ENCODE measurements at places on chromosomes 7 and 10. TPM values are rescaled to one million over a fixed set of nuclear protein-coding genes. Genes with fewer than 3 reads are reported as not detected.

DNA sequence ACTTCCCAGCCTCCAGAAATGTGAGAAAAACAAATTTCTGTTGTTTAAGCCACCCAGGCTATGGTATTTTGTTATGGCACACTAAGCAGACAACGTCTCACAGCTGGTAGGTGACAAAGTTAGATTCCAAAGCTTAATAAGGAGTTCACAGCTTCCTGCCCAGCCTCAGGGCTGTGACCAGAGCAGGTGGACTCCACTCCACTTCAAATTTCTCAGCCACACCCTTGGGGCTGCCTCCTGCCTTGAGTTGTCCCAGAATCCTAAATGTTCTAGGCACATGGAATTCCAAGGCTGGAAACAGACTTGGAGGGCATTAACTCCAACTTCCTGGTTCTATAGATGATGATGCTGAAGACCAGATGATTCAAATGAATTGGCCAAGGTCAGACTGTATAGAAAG lies 310.7 kb downstream of the GRID1 start:
- no peak for DNase-seq

DNA sequence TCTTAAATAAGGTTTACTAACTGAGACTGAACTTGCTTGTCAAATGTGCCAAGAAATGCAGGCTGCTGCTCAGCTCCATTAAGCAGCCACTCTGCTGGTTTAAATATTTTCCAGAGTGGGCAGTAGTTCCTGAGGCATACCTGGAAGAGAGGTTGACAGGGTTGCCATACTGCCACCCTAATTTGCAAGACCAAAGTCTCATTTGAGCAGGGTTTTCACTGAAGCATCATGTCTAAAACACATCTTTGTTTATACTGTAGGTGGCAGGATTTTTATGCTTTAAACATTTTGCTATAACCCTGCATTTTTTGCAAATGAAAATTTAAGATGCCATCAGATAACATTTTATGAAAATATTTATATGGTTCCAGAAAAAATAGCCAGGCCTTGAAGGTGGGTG lies 618.0 kb upstream of the LRRTM3 start:
- no peak for DNase-seq

DNA sequence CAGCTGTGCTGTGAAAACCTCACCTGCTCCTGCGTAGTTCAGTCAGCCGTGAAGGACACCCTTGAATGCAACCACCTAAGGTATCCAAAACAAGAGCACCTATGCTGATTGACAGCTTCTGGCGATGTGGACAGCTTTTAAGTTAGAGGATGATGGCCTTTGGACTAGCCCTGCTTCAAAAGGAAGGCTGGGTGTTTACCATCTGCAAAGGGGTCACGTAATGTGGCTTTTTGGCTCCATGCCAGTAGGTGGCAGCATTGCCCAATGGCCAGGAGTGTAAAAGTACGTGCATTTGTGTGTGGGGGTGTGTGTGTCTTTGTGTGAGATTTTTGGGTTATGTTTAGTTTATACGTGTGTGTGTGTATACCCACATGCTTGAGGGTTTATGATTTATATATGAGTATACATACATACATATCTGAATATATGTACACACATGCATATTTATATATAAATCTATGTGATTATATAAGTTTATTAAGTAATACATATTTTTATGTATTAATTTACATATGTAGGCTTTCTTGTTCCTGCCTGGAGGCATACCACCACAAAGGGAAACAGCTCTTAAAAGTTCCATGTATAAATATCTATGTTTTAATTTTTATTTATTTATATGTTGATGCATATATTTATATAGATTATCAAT lies 236.3 kb upstream of the ANKRD30A start:
- no peak for DNase-seq

DNA sequence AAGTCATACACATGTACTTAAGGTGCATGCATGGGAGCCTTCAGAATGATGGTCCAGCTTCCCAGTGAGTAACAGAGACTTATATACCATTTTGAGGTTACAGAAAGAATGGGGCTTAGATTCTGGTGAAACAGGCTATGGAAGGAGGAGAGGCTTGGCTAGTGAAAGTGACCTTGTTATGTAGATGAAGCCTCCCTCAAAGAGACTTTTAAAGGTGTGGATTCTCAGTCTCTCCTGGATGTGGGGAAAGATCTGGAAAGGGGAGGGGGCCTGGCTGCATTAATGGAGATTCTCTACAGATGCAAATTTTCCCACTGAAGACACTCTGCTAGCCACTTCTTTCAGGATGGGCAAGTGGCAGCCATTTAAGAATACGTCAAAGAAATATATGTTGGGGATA lies 5.5 kb downstream of the RASSF4 start:
- no peak for DNase-seq

DNA sequence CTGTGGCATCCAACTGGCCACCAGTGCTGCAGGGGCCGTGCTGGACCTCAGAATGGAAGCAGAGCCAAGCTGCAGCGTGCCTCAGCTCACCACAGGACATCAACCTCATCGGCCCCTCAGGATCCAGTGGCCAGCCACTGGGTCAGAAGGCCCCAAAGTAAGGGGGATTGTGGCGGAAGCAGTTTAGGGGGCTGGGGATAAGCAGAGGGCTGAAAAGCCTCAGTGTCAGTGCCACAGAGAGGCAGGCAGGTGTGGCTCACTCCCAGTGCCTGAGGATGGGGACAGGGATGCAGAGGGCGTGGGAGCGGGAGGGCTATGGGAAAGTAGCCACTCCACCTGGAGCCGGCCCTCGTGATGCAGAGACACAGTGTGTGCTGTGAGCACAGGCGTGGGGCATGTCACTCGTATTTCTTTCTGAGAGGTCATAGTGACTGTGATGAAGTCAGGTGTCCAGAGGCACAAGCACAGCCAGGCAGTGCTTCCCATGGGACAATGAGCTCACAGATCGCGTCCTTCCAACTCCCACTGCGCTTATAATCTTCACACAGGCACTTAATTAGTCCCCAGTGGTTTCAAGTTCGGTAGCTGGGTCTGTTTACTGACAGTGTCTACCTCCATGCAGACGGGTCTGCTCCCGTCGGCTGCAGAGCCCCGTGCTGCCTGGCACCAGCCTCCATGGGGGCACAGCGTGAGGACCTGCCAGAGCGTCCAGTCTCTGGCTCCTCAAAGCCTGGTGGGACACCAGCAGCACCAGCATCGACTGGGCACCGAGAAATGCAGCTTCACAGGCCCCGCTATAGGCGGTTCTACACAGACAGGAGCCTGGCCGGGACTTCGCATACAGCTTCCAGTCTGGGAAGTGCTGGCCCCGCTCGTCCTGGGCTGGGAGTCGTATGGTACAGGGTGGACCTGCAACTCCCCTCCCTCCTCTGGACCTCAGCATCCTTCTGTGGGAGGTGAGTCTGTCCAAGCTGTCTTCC lies 42.9 kb upstream of the CNPY1 start:
- peak; percentile 55 for DNase-seq

GRCh38 chr10:130784326-130784725 lies 527.2 kb downstream of the TCERG1L start:
- DNase-seq: no peak

GRCh38 chr7:128888756-128889095 lies 21.8 kb downstream of the KCP start:
- DNase-seq: peak; percentile 32

DNA sequence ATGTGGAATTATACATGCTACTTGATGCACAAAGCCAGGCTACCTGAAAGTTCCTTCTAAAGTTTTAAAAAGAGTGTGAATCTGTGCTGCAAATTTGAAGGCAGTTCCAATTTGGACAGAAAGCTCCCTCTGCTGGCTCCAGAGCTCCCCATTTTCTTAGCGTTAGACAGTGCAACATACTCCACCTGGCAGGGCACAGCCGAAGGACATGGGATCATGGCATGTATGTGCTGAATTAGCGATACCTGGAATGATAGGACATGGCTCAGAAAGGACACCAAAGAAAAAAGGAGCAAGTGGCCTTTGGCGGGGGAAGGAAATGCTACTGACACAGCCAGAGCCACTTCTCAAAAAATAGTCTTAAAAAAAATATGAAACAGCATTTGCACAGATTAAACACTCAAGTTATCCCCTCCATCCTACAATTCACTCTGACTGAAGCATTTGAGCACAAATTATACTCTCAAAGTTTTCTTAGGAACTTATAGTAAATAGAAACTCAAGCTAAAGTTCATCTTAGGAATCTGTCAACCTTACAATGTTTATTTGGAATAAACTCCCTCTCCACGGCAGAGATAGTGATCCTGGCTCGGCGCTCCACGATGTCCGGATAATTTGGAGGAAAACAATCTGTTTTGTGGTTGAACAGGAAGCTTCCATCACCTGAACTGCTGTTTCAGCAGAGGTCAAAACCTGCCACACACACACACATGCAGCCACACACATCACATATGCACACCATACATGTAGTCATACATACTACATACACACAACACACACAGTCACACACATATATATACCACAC lies 80.0 kb downstream of the C7orf25 start:
- DNase-seq: peak; percentile 61

DNA sequence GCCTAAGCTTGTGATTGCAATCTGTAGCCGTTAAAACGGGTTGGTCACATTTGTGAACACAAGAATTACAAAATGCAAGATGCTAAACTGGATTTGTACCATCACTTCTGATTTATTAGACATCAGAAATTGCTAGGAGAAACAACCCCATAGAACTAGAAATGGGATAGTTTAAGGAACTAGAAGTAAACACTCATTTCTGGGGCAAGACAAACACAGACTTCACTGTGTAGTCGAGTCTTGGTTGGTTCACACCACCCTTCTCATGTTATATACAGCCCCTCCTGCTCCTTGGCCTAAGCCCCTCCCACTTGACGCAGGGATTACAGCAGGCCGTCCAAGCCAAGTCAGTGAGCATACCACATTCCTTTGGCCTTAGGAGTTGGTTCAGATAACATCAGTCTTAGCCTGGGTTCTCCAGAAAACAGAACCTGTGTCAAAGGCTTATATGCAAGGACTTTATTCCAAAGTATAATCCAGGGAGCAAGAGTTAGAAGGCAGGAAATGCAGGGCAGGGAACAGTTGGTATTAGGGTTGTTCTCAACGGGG lies 2.0 kb upstream of the NRAP start:
- no peak for DNase-seq

DNA sequence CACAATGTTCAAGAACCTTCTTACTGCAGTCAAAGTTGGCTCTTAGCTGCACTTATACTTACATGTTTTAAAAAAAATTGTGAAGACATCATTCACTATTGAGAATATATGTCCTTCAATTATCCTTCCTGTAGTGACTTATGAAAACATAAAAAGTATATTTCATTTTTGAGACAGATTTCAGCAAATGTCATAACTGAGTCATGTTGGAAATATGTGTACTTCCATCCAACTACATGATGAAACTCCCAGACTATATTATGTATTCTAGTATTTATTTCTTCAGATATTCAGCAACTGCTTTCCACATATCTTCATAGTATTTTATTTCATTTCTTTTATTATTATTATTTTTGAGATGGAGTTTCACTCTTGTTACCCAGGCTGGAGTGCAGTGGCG lies 160.2 kb downstream of the ARHGAP12 start:
- DNase-seq: no peak

- no peak for DNase-seq
Observed at GRCh38 chr10:61898435-61898778, 3.1 kb upstream of the ARID5B start.

- no peak for DNase-seq
Observed at GRCh38 chr7:130481898-130482297, 10.0 kb upstream of the MEST start.

GRCh38 chr10:15737656-15738055 lies 17.9 kb upstream of the ITGA8 start:
- no peak for DNase-seq

DNA sequence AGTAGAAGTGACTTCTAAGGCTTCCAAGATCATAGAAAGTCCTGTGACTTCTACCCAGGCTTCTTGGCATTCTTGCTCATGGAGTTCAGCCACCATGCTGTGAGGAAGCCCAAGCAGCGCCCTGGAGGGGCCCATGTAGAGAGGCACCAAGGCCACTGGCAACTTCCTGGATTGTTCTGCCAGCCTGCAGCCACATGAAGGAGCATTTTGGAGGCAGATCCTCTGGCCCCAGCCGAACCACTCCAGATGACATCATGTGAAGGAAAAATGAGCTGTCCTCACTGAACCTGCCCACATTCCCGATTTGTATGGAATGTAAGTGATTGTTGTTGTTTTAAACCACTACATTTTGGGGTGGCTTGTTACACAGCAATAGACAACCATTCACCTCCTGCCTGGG lies 51.5 kb upstream of the MNX1 start:
- DNase-seq: no peak

DNA sequence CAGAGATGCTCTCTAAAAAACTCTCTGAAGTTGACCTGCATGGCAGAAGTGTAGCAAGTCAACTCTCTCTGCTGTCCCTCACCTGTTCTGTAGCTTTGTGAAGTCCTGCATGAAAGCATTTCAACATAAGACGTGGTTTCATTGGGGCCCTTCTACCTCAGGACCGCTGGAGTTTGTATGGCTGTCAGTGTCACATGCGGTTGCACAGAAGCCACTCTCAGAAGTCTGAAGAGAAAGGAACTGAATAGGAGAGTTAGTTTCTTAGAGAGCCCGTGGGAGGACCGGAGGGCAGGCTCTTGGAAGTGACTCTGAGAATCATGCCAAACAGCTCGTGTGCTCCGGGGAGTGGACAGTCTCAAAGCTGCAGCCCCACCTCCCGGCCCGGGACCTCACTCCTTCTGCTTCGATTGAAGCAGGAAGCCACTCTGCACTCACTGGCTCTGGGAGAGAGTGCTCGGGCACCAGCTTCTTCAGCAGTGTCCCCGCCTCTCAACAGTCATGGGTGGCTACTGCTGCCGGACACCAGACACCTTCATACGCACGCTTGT lies 486.7 kb downstream of the SDK1 start:
- no peak for DNase-seq

GRCh38 chr7:40470817-40471216 lies 336.0 kb downstream of the SUGCT start:
- DNase-seq: no peak

DNA sequence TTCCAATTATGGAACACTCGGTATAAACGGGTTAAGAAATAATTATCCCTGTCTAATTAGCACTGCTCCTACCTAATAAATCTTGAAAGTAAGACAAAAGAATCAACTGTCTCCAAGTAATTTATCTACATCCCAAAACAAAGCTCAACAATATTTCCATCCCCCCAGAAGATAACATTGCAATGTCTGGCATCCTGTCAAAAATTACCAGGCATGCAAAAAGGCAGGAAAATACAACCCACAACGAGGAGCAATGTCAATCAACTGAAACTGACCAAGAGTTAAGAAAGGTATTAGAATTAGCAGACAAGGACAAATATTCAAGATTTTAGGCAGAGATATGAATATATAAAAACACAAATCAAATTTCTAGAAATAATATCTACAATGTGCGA lies 84.5 kb upstream of the SVIL start:
- DNase-seq: no peak

- DNase-seq: no peak
Observed at GRCh38 chr10:103327906-103328305, 23.0 kb downstream of the PCGF6 start.

Gene LHFPL3
- total RNA-seq: not detected

Gene SPDYE9
- not detected for total RNA-seq

Gene PAX2
- total RNA-seq: not detected

Gene ORAI2
- 20.0 TPM for total RNA-seq

Gene ACTL6B
- not detected for total RNA-seq

Gene GNGT1
- not detected for total RNA-seq

All from upper lobe of right lung (tissue), 1 donor.